ENCODE measurements at places on chromosomes 6 and 20. TPM values are rescaled to one million over a fixed set of nuclear protein-coding genes. Genes with fewer than 3 reads are reported as not detected.

Gene KHDC1
- total RNA-seq = 2.2 TPM

Gene SLC22A16
- not detected for total RNA-seq

Gene ARMH2
- not detected for total RNA-seq

Gene IGF2R
- 37.1 TPM for total RNA-seq

Gene COL10A1
- total RNA-seq = 0.08 TPM

Gene TUBB1
- total RNA-seq = not detected

Gene LINC00237
- not detected for total RNA-seq

Gene BTN1A1
- not detected for total RNA-seq

Gene GABBR1
- 7.7 TPM for total RNA-seq

Gene RAET1L
- total RNA-seq = 1.1 TPM

Gene HTR1E
- total RNA-seq = not detected

Data from hair follicular keratinocyte (primary cell).